ENCODE measurements at places on chromosomes 3 and 15.

DNA sequence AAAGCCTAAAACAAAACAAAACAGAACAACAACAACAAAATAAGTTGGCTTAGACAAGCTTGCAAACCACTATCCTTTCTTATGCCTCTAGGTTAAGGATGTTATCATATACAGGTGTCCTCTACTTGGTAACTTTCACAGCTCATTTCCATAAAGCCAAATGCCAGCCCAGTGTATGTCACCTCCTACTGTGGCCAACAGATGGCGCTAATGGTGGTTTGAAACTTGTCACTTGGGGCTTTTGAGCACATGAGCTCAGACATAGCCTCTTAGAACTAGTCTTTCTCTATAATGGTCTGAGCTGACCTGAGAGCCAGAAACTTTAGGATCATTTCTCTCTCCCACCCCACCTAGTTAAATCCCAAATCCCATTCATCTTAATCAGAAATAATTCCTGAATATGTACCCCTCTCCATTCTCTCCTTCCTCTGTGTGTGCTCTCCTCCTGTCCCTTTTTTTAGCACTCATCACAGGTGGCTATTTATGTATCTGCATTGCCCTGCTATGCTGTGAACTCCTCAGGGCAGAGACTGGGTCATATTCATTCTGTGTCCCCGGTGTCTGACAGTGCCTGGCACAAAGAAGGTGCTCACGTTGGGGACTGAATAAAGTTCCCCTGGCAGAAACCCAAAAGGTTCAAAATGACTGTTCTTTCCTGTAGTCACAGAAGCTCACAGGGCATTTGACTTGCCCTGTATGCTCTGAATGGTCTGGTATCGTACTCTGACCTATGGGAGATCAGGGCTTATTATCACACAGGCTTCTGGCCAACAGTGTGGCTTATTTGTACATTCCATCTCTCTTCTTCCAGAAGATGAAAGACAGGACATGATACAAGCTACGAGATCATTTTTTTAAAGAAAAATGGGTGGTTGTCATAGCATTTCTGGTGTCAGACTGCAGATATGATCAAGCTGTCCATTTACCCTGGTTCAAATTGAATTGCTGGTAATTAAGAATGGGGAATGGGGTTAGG, 319.3 kb upstream of the AZI2 start:
- DNase-seq = peak; percentile 7

DNA sequence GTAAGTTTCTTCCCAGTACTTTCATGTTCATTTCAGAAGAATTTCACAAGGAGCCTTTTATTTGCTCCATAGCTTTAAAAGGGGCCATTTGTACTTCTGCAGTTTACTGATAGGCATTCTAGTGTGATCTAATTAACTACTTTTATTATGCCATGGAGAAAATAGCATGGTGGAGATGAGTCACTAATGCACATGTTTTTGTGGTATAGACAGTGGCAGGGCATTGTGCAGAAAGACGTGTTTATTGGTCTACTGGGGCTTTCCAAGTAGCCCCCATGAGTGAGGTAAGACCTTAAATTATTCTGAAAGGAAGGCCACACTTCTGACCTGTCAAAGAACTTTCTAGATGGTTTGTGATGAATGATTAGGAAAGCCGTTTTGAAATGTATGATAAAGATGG, 810.0 kb upstream of the NR2F2 start:
- no peak for DNase-seq

GRCh38 chr3:48399387-48400172, 27.6 kb downstream of the FBXW12 start:
- DNase-seq = no peak

DNA sequence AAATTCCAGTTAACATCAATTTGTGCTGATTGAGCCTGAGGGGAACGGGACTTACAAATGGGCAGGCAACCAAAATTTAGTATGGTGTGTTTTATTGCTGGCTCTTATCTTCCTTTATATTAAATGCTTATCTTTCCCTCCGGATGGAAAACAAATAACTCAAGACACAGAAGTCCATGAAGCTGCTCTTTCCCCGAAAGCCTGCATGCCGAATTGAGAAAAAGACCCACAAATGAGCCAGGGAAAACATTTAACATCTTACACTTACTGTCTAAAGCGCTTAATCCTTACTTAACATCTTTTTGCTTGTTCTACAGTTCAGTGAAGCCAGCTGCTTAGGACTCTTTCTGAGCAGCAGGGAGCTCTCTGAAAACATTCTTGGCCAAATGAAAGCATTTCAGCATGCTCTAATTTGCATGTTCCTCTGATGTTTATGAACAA, 49.5 kb downstream of the HEG1 start:
- no peak for DNase-seq

- DNase-seq = no peak
Measured at GRCh38 chr15:48144889-48145288, 24.1 kb downstream of the SLC24A5 start.

GRCh38 chr3:177300039-177300833, 103.0 kb upstream of the TBL1XR1 start:
- DNase-seq = no peak

DNA sequence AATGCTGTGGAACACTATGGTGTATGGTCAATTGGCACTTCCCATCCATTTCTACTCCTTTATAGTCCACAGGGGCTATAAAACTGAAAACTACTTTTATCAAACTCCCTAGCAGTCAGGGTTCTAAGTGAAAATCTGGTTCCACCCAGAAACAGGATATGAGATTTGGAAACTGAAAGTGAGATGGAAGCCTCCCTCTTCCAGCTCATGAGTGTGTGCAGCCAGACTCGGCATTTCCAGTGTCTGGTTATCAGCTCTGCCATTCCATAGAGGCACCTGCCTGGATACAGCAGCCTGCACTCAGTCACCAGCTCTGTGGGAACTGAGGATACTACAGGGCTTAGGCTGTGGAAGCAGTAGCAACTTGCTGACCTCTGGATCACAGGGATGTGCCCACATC, 14.7 kb upstream of the PLA2G4F start:
- no peak for DNase-seq

GRCh38 chr3:5016211-5017161, 37.2 kb downstream of the BHLHE40 start:
- peak; percentile 38 for DNase-seq

- DNase-seq = no peak
Measured at GRCh38 chr15:31005660-31006059, 14.2 kb upstream of the MTMR10 start.

GRCh38 chr15:67531379-67531914, 10.5 kb downstream of the C15orf61 start:
- DNase-seq = no peak

- no peak for DNase-seq
Measured at GRCh38 chr15:90337256-90337655, 14.8 kb upstream of the ZNF774 start.

DNA sequence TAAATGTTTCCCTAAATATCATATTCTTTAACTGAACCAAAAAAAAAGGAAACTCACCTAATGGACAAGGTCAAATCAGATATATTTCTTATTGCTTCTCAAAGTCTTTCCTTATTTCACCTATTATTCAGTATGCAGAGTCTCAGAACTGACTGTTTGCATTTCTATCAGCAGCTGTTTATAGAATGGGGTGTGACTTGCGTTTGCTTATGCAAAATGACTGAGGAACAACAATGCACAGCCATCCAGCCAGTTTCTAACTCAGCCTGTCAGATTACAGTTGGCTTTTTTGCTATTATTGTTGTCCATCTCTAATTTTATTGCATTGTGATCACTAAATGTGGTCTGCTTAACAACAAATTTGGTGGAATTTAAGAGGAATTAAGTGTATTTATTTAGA, 40.7 kb downstream of the RAB27A start:
- no peak for DNase-seq

Data from GM12891 (cell line).